ENCODE measurements at places on chromosomes 4 and X. TPM values are rescaled to one million over a fixed set of nuclear protein-coding genes. Genes with fewer than 3 reads are reported as not detected.

DNA sequence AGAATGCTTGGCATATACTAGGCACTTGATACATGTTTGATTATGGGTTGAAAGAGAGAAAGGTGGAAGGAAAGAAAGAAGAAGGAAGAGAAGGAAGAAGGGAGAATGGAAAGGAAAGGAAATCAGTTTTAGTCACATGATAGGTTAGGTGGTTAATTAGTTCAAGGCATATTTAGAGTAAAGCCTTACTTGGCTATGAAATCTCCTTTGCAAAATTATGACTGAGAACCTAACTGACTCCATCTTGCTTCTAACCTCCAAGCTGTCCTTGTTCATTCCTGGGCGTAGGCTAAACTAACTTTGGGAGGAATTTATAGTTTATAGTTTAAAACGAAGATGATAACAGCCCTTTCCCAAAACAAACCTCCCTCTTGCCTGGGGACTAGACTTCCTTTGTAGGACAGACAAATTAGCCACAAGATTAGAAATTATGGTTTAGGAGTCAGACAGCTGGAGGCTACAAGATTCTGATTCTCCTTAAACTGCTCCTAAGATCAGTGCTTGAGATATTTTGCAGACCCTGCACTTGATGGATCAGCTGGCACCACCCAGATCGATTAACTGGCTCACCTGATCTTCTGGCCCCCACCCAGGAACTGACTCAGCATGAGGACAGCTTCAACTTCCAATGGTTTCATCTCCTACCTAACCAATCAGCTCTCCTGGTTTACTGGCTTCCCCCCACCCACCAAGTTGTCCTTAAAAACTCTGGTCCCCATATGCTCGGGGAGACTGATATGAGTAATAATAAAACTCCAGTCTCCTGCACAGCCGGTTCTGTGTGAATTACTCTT, 55.0 kb downstream of the TXK start:
- DNase-seq: no peak

GRCh38 chrX:35380808-35381700, 417.1 kb upstream of the MAGEB16 start:
- DNase-seq: peak; percentile 2

The ARR3 gene
- total RNA-seq: not detected

- DNase-seq: no peak
Measured at GRCh38 chr4:84790769-84791565, 175.5 kb downstream of the WDFY3 start.

DNA sequence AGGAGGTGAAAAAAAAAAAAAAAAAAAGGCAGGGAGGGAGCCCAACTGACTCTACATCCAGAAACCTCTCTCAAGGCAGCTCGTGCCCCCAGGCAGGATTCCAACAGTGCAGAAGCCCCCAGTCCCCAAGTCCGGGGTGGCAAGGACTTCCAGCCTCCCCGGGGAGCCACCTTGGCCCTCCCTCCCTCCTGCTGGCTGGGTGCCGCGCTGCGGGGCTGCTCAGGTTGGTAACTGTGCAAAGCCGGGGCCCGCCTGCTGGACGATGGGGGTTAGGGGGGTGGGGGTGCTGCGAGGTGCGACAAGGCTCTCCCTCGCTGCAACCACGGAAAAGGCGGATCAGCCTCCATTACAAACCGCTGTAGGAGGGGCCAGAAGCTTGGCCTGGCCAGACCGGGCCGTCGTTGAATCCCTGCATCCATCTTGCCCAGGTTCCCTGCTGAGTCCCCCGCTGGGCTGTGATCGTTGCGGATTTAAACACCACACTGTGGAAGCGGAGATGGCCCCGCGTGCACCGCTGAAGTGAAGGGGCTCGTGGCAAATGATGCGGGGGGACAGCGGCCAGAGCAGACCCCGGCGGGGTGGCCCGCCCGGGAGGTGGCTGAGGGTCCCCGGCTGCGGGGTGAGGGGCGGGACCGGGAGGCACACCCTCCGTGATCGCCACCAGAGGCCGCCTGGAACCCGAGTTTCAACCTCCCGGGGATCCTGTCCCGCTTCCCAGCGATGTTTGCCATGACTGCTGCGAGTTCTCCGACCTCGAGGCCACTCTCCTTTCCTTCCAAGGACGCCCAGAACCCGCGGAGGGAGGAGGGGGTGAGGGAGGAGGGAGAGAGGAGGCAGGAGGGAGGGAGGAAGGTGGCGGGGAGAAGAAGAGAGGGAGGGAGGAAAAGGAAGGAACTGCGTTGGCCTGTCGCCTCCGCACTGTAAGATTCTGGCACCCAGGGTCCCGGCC, 58.0 kb upstream of the DDX3X start:
- DNase-seq: no peak

- peak; percentile 0 for DNase-seq
Measured at GRCh38 chrX:155514225-155514624, 55.8 kb upstream of the F8A3 start.

The CCDC110 gene
- total RNA-seq: 0.04 TPM

The TCEANC gene
- 0.75 TPM for total RNA-seq

DNA sequence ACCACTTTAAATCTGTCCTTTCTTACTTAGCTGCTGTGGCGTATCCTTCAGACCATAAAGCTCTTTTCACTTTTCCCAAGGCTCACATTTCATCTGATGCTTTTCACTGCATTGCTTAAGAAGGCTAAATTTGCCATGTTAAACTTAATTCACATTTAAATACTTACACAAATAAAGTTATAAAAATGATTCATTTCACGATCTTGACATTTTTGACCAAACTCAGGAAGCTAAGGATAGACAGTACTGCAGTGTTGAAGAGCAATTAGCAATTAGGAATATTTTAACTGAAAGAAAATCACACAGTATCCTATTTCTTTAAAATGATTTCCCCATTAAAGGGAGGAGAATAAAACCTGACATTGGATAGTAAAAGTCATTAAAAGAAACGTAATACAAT, 1038.6 kb downstream of the STPG2 start:
- no peak for DNase-seq

The NRK gene
- total RNA-seq: 5.9 TPM

- no peak for DNase-seq
Measured at GRCh38 chr4:39085891-39086290, 23.9 kb downstream of the KLHL5 start.

DNA sequence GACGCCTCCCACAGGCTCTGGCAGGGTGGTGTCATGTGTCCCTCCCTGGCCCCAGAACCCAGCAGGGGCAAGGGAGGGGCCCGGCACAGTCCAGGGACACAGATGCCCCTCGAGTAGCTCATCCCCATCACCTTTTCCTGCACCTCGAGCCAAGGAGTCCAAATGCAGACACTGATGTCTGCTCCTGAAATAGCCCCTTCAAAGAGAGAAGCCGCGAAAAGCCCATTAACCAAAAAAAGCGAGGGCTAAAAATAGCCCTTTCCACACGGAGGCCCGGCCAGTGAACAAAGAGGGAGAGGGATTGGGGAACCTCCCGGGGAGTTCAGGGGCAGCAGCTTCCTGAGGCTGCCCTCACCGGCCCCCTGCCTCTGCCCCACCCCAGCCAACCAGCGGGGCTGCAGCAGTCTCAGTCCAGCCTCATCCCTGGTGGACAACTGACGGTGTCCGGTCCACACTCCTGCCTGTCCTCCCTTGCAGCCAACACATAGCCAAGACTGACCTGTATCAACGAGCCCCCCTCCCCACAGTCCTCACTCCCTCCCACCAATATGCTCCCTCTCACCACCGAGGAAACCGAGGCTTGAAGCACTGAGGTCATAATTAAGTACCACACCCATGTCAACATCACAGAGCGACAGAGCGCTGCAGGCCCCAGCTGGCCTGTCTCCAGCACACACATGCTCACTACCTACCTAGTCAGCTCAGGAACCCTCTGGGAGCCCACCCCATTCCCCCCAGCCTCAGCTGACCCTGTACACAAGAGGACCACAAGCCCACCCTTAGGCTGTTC, 23.9 kb downstream of the WDR1 start:
- DNase-seq: no peak

The IL1RAPL1 gene
- total RNA-seq: 0.48 TPM

DNA sequence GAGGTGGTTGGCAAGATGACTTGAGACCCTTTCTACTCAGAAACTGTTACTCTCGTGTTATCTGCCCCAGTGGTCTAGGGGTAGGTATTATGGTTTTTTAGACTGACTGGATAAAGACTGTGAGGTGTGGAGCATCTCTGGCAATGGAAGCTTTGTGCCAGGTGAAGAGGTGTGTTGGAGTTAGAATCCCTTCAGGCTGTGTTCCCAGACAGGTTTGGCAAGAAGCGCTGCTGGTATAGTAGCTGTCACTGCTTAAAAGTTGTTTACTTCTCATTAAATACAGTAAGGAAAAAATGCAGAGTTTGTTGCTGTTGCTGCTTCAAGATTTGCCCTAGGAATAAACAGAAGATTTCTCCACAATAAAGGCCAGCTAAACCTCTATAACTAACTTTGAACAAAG, 35.3 kb downstream of the AREG start:
- no peak for DNase-seq

The MPC1L gene
- total RNA-seq: not detected

The FRMPD4 gene
- total RNA-seq: 0.07 TPM

DNA sequence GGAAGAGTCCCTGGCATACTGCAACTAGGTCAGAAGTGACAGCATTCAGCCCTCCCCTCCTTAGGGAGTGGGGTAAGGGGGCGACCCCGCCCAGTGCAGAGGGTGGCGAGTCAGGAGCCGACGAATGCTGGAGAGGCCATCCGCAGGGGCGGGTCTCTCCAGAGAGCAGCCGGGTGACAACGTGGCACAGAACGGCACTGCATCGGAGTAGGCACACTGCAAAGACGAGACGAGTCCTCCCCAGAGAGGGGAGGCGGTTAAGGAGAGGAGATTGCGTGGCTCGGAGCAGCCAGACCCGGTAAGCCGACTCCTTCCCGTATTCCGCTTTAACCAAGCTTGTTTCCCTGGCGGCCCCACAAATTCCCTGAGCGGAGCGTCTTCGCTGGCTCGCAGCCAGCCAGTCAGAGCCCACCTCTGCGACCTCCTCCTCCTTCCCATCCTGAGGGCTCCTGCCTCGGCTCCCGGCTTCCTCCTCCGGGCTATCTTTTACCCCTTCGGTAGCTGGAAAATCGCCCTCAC, 54.9 kb downstream of the LINC00632 start:
- DNase-seq: no peak
